ENCODE measurements at places on chromosomes 11 and 22. TPM values are rescaled to one million over a fixed set of nuclear protein-coding genes. Genes with fewer than 3 reads are reported as not detected.

Gene OR52E8
- total RNA-seq = not detected

Gene TPBGL
- total RNA-seq = 0.13 TPM

Gene TMPRSS5
- 0.13 TPM for total RNA-seq

Gene SLC22A25
- total RNA-seq = not detected

GRCh38 chr11:1199751-1200610 lies 22.9 kb upstream of the MUC5B start:
- no peak for DNase-seq

DNA sequence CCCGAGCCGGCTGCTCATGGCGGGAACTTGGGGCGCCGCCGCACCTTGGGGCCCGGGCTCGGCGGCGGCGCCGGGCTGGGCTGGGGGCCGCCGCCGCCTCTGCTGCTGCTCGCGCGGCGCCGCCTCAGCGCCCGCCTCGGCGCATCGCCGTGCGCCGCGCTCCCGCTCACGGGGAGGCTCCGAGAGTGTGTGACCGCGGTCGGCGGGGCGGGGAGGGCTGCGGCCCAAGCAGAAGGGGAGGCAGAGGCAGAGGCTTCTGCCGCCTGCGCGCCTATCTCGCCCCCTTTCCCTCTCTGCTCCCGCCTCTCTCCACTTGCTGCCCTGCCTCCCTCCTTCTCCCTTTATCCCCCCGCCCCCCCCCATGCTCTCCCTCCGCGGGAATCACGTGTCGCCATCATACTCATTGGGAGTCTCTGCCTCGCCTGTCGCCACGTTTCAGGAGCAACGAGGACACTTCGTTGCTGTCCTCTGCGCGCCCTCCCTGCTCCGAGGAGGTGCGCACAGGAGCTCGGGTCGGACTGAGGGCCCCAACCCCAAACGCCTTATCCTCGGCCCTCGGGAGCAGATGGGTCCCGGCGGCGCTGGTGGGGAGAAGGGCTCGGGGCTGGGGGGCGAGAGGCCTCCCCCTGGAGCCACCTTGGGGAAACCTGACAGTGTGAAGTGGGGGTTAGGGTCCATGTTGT lies at the start of gene GUCY1A2:
GUCY1A2 (minus strand) TSS at position 258 of the 683 bp plus-strand sequence. CDS start 421 bp downstream, outside the sequence.
- DNase-seq = no peak

DNA sequence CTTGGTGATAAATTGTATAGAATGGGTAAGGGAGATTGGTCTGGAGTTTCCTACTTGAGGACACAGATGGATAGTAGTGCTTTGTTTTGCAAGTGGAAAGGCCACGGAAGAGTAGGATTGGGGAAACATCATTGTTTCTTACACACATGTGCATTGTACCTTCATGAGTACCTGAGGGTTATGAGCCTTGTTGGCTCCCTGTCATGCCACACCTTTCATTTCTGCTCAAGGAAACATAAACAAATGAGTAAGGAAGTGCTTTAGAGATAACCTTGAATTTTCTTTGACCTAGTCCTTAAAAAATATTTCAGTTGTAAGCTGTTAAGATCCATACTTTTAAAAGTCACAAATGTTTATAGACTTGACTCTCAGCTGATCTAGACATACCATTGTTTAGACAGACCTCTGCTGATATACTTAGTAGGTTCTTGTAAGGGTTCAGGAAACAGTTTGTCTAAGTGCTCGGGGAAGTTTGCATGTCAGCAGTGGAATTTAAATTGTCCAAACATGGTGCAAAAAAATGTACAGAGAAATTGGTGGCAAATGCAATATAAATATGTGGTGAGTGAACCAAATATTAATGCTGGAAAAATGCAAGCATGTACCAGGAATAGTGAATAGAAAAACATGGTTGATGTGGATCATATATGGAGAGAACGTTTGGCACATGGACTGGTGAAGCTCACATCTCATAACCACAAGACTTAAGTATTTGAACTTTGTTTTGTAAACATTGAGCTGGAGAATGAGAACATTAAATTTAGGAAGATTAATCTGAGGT lies 40.9 kb downstream of the GAS2 start:
- DNase-seq = no peak

DNA sequence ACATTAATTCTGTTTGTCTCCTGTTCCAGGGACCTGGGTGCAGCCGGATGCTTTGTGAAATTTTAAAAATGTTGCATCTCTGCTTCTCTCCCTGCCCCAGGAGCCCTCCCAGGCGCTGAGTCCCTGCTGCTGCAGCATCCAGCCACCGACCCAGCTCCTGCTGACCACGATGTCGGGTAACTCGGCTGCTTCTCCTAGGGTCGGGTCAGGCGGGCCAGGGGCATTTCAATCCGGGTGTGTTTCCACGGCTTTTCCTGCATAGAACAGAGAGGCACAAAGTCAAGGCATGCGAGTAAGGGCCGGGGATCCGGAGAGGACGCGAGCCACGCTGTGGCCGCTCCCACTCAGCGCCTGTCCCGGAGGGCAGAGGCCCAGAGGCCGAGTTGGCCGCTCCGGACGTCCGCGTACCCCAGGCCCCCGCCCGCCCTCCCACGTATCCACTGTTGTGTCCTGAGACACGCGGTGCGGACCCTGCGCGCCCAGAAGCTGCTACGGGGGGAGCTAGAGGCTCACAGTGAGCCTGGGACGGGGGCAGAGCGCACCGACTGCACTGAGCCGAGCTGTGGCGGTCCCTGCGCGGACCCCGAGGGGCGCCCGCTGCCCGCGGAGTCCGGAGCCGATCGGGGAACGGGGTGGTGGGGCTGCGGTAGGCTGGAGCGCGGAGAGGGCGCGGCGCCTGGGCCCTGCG lies at the start of gene POU2AF3:
POU2AF3 (plus strand) TSS at position 134 of the 688 bp plus-strand sequence; CDS start at position 170, 36 bp downstream.
- DNase-seq = no peak

- peak; percentile 67 for DNase-seq
These were observed 1.3 kb downstream of the PAFAH1B2 start for GRCh38 chr11:117145393-117145761.

- no peak for DNase-seq
These were observed 41.1 kb downstream of the PHF21B start for GRCh38 chr22:44968736-44969135.

- peak; percentile 71 for DNase-seq
These were observed 32.4 kb downstream of the NF2 start for GRCh38 chr22:29635734-29636357.

DNA sequence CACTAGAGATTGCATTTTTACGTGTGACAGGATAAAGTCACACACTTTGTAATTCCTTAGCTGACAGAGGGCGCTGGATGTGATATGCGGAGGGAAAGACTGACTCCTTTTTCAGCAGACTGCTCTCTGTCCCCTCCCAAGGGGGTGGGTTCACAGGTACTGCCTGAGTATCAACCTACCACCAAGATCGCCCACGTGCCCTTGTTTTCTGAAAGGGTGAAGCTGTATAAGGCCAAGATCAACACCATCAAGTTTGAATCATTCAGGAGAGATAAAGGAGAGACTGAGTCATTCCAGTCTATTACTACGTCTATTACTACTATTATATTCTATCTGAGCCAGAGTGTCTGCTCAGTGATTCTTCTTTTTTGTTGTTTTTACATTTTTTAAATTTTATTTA lies 30.7 kb downstream of the BUD13 start:
- no peak for DNase-seq

DNA sequence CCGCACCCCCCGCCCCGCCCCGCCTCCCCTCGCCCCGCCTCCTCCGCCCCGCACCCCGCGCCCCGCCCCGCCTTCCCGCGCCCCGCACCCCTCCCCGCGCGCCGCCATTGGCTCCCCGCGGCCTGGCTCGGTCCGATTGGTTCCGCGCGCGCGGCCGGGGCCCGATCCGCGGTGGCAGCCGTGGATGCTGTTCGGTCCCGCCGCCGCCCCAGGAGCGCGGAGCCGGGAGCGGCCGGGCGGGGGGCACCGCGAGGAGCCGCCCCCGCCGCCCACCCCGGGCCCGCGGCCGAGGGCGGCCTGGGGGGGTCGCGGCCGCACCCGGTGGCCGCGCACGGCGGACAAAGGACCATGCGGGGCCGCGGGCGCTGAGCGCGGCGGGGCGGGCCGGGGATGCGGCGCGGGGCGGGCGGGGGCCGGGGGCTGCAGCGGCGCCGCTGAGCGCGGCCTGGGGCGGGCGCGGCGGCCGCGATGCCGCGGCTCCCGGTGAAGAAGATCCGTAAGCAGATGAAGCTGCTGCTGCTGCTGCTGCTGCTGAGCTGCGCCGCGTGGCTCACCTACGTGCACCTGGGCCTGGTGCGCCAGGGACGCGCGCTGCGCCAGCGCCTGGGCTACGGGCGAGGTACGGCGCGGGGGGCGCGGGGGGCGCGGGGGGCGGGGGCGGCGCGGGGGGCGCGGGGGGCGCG lies at the start of gene B4GALNT4:
B4GALNT4 (plus strand) TSS at position 164 of the 683 bp plus-strand sequence; CDS start at position 469, 305 bp downstream.
- peak; percentile 39 for DNase-seq

DNA sequence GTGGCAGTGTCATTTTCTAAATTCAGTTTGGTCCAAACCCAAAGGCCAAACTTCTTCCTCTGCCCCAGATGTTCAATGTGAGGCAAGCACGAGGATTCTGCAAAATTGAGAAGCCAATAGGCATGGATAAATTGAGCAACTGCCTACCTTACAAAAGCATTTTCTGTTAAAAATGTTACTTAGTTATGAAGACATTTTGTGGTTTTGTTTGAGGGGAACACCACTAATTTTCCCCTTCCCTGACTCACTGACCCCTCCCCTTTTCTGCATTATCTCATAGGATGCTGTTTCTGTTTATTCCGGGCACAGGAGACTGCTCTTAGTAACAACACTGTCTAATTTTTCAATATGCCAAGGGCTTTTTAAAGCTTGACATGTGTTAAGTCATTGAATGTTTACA lies 462.8 kb downstream of the INSC start:
- DNase-seq = no peak

DNA sequence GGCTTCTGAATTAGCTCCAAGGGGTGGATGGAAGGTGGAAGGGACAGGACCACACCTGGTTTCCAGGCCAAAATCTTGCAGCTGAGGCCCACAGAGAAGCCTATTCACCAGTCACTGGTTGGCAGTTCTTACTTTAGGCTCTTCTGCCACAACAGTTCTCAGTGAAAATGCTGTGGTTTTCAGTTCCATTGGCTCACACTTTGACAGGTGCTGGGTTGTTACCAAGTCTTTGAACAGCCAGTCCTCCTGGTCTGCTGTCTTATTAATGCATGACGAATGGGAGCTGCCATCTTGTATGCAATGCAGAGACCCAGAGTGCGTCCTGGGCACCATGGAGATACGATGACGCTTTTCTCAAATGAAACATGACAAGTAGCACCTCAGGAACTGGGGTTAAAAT lies 232.0 kb upstream of the ZBED5 start:
- DNase-seq = no peak

Data from dermis microvascular lymphatic vessel endothelial cell (primary cell).